ENCODE measurements at places on chromosomes 1 and 21.
A peak's percentile ranks its signal among the peaks of the same experiment; 100 is the strongest.

DNA sequence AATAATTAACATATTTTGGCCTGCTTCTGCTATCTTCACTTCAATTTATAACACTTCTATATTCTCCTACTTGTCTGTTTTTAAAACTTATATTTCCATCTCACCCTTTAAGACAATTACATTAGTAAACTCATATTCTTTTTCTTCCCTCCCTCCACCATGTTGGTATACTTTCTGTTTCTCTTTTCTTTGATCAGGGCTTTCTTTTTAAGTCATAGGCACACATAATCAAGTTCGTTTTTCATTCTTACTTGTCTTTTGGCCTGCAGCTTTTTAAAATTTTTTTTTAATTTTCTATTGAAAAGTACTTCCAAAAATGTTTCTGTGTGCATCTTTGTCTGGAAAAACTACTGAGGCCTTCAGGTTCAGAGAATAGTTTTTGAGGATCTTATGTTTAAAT, 2.3 kb downstream of the PYHIN1 start:
- no peak for DNase-seq

DNA sequence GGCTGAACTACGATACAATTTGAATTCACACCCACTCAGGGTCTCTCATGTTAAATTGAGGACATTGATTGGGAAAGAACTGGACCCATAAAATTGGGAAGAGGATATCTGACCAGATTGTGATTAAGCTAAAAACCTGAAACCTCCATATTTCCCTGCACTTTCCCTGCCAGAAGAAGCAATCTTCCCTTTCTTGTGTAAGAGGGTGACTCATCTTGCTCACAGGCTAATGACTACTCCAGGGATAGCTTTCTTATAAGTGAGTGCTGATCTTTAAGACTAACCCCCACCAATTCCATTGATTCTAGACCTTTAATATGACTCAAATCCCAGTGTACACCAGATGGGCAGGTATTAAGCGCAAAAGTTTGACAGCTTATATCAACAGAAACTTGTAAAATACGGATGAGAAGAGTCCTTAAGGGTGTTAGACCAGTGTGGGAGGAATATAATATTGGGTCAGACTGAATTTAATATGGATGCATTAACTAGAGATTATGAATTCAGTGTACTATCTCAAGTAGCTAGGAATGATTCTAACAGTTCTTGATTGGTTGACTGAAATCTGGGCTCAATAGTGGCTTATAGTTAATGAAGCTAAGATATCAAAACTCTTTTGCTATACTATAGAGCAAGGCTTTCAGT, 12.1 kb upstream of the SGIP1 start:
- no peak for DNase-seq

DNA sequence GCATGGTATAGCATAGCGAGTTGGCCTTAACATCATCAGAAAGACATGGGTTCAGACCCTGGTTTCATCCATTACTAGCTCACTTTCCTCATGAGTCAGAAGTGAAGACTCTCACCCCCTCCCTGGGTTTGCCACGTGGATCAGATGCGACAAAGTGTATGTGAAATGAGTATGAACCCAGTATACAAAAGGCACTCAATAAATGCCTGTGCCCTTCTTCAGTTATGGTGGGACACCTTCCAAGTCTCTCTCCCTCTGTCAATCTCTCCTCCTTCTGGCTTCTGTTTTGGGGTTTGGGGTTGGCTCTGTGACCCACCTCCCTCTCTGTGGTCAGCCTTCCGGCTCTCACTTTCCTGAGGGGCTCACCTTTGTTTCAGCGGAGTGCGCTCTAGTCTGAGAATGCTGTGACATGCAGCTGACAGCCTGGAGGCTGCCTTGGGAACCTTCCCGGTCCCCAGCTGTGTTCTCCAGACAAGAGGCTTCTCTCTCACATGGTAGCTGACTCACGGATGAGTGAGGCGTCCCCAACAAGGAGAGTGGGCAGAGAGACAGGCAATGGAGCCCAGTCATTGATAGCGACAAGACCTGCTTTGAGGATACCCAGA, 155.0 kb upstream of the EDN2 start:
- DNase-seq = peak; percentile 39

GRCh38 chr1:206736878-206737728, 33.5 kb upstream of the IL19 start:
- peak; percentile 65 for DNase-seq

DNA sequence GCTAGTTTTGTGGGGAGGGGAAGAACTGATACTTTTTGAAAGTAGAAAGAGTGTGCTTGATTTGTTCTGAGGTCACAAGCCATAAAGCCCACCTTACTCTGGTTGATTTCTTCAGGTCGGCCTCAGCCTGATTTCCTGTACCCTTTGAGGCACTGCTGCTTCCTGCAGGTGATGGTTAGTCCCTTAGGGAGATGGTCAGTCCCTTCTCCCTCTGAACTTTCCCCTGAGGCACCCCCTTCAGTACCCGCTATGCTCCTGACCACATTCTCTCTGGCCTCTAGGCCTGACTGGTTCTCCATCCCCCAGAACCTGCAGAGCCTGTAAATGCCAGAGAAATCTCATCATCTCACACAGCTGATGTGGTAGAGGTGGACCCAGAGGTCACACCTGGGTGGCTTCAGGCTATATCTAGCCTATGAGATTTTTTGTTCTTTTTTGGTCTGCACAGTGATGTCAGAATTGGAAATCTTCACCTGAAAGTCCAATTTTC, 15.0 kb upstream of the ID3 start:
- DNase-seq = no peak

DNA sequence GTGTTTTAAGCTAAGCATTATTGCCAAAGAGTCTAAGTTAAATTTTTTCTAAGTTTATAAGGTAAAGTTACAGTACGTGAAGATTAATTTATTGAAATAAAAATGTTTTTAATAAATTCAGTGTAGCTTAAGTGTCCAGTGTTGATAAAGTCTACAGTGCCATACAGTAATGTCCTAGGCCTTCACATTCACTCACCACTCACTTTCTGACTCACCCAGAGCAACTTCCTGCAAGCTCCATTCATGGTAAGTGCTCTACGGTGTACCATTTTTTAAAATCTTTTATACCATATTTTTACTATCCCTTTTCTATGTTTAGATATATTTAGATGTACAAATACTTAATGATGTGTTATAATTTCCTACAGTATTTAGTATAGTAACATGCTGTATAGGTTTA, 173.2 kb downstream of the CACNA1E start:
- DNase-seq = no peak

- no peak for DNase-seq
These were observed 6.3 kb downstream of the AP4B1 start for GRCh38 chr1:113898241-113898814.

DNA sequence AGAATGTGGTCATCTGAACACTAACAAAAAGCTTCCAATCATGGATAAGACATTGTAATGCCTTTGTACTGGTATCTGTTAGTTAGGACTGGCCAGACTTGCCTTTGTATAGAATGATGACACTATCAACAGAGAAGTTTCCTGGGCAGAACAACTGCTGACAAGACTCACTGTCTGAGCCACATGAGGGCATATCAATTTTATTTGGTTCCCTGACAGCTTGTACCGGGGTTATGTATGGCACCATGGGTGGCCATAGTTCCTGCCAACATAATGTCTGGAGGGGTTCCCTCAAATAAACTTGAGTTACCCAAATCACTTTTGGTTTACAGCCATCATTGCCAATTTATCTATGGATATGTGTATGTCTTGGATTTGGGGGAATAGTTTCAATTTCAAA, 13.6 kb upstream of the H3-3A start:
- no peak for DNase-seq

GRCh38 chr1:224211206-224211962, 28.3 kb downstream of the DEGS1 start:
- no peak for DNase-seq

- DNase-seq = no peak
These were observed 42.8 kb downstream of the SMG7 start for GRCh38 chr1:183515002-183515689.

DNA sequence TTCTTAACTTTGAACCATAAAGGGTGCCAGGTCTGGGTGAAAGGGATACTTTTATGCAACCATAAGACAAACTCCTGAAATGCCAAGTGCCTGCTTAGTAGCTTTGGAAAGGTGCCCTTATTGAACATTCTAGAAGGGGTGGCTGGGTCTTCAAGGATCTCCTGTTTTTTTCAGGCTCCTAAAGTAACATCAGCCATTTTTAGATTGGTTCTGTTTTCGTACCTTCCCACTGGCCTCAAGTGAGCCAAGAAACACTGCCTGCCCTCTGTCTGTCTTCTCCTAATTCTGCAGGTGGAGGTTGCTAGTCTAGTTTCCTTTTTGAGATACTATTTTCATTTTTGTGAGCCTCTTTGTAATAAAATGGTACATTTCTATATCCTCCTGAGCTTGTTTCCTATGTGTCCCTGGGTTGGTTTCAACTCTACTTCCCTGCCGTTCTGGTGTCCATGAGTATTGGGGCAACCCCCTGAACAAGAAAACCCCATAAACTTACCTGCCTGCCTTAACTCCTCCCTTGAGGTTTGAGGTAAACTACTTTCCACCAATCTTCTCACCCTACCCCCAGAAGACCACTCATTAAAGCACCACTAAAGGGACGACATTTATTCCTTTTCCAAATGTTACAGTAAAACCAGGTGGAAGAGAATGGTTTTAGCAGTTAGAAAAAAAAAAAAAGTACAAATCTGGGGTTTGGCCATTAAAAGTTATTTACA, 2.6 kb downstream of the MARCKSL1 start:
- no peak for DNase-seq

DNA sequence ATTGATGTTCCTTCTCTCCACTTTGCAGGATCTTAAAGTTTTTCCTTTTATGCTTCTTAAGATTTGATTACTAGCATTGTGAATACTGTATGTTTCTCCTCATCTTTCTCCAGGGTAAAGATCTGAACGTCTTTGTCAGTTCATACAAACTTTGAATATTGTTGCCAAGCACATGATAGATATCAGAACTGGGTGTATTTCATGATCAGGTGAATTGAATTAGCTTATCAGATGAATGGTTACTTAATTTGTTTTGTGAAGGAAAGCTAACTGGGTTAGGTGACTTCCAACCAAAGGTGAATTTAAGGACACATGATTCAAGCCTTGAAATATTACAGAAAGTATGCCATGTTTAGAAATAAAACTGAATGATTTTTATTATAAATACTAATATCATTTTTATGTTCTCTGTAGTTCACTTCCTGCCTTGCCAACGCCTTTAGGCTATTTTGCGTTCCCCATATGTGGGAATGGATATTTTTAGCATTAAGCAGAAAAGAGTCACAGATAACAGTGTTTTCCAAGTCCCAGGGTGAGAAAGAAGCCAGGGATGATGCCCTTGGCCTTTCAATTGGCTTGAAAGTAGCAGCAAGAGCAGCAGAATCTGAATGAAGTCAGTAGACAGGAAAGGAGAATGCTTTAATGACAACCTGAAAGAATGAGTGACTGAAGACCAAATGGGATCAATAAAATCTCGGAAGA, 752.1 kb downstream of the NCAM2 start:
- DNase-seq = no peak

- no peak for DNase-seq
These were observed 160.2 kb downstream of the TOMM20 start for GRCh38 chr1:234968451-234968850.

GRCh38 chr1:211518330-211519289, 26.6 kb upstream of the RD3 start:
- no peak for DNase-seq

GRCh38 chr1:16607433-16607851, 5.9 kb downstream of the NBPF1 start:
- DNase-seq = no peak

GRCh38 chr1:56469640-56470371, 109.6 kb downstream of the PLPP3 start:
- no peak for DNase-seq

GRCh38 chr1:2416403-2416802, 4.0 kb upstream of the PEX10 start:
- DNase-seq = peak; percentile 25

DNA sequence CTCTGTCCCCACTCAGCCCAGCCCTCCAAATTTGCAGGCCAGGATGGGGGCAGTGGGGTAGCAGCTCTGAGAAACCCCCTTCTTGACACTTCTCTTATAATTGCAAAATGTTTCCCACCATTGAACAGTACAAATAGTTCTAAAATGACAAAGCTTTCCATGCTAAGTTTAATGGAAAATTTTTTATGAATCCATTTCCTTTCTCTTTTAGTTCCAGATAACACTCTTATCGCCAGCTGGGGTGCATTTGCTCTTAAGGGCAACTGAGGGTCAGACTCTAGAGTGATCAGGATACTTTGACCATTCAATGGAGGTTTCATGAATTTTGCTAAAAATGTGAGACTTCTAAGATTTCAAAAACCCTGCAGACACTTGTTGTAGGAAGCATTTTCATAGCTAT, 29.9 kb downstream of the PIK3C2B start:
- no peak for DNase-seq

GRCh38 chr1:158078569-158079080, 85.2 kb downstream of the KIRREL1 start:
- DNase-seq = no peak

DNA sequence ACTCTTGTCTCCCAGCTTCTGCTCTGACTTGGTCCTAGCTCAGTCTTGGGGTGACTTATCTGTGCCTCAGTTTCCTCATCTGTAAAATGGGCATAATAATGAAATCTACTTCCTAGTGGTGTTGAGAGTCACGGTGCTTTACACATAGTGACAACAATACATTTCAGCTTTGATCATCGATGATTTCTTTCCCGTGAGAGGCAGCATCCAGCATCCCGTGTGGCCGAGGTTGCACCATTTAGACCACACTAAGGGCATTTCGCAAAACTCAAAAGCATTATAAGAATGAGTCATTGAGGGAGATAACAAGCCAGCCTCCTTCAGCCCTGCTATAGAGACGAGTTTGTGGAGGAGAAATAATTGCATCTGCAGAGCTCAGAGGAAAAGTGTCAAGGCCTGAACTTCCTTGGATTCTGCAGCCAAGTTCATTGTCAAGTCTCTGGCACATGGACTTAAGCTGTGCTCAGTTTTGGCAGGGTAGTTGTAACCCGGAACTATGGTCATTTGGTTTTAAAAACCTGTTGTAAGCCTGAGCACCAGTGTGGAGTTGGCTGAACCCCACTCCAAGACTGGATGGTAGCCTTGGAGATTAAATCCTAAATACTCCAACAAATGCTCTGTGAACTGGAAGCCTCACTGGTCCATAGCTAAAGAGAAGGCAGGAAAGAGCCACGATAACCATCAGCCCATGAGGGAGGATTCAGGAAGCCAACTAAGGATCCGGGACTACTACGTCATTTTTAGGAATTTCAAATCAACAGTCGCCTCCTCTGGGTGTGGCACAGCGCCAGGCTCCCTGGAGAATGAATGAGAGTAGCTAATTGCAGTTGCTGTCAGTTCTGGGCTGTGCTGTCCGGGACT, 64.2 kb downstream of the TCP10L start:
- no peak for DNase-seq

- no peak for DNase-seq
These were observed 29.1 kb downstream of the PLPP3 start for GRCh38 chr1:56550138-56550858.

DNA sequence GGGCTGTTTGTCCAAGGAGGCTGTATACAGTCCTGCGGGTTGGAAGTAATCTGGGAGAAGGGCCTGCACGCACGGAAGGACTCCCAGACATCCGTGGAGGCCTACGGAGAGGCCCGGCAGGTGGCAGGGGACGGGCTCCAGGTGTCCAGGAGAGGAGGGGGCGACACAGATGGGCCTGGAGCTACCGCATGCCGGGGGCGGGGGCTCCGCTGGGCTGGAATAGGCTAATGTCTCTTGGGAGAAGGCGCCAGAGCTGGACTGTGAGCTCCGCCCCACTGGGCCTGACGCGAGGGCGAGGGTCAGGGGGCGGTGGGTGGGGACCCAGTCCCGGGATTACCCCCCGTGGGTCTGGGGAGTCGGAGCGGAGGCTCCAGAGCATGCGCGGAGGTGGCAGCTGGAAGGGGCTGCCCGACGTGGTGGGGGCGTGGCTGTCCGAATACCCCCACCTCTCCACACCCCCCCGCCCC, 659 bp downstream of the AGO1 start:
- DNase-seq = peak; percentile 49

All from activated CD4-positive, alpha-beta T cell treated with anti-CD3 and anti-CD28 coated beads for 4 hours (primary cell).